ENCODE measurements at places on chromosomes 6 and 20. TPM values are rescaled to one million over a fixed set of nuclear protein-coding genes. Genes with fewer than 3 reads are reported as not detected.

DNA sequence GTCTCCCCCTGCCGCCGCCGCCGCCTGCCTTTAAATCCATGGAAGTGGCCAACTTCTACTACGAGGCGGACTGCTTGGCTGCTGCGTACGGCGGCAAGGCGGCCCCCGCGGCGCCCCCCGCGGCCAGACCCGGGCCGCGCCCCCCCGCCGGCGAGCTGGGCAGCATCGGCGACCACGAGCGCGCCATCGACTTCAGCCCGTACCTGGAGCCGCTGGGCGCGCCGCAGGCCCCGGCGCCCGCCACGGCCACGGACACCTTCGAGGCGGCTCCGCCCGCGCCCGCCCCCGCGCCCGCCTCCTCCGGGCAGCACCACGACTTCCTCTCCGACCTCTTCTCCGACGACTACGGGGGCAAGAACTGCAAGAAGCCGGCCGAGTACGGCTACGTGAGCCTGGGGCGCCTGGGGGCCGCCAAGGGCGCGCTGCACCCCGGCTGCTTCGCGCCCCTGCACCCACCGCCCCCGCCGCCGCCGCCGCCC, 474 bp downstream of the CEBPB start:
- peaks cover 16% of the 10 kb centered on the region for H3K36me3 ChIP-seq
- H3K27ac ChIP-seq = peak overlapping the region; percentile 98
- no peak for DNase-seq
- H3K27me3 ChIP-seq = no peaks in the 10 kb centered on the region

Gene CHRNA4
- not detected for total RNA-seq

DNA sequence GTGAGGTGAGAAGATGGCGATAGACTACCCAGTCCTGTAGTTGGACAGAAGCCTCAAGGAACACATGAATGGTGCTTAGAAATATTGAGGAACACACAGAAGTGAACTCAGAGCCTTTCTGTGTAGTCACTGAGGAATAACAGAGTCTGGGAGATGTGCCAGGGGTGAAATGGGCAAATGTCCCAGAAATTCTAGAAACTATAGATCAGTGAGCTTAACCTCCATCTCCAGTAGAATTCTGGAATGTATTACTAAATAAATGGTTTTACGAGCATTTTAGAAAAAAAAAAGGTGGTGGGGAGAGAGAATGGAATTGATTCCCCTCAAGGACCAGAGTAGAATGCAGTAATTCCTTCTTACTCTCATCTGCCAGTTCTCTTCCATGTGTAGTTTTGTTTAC, 380.0 kb downstream of the LMBRD1 start:
- peak; percentile 55 for DNase-seq
- H3K4me1 ChIP-seq = no peaks in the 10 kb centered on the region
- H3K4me3 ChIP-seq = no peak overlapping the region
- H3K27ac ChIP-seq = no peak overlapping the region
- no peaks in the 10 kb centered on the region for H3K27me3 ChIP-seq

Gene HAO1
- not detected for total RNA-seq

Gene ASIP
- total RNA-seq = not detected

DNA sequence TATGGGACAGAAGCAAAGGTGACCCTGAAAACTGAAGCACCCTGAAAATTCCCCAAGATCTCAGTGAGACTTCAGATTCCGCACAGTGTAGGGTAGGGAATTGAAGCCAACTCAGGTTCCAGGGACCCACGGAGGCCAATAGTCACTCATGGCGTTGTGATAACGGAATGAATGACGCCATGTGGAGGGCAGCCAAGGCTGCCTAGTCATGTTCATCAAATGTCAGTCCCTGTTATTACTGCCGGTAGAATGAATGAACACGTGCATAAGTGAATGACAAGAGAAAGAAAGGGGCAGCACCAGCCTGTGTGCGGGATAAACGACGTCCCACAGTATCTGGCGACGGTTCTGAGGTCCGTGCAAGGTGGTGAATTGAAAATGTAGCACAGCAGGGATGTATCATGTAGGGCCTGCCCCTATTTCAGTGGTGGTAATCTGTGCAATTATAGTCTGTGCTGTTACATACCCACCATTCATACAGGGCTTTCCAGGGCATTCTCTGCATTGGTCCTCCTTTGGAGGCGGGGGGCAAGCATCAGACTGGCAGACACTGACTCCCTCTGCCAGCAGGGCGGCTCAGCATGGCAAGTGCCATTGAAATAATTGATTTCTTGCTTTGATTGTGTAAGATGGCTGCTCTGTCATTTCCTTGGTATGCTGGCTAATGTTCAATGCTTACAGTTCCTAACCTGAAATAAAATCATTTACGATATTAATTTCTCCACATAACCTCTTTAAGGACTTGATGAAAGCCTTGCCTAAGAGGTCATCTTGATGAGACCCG, 386.9 kb downstream of the CDH4 start:
- H3K27ac ChIP-seq = no peak overlapping the region
- H3K36me3 ChIP-seq = no peaks in the 10 kb centered on the region
- H3K4me3 ChIP-seq = no peak overlapping the region
- peak; percentile 37 for DNase-seq
- H3K27me3 ChIP-seq = no peaks in the 10 kb centered on the region

DNA sequence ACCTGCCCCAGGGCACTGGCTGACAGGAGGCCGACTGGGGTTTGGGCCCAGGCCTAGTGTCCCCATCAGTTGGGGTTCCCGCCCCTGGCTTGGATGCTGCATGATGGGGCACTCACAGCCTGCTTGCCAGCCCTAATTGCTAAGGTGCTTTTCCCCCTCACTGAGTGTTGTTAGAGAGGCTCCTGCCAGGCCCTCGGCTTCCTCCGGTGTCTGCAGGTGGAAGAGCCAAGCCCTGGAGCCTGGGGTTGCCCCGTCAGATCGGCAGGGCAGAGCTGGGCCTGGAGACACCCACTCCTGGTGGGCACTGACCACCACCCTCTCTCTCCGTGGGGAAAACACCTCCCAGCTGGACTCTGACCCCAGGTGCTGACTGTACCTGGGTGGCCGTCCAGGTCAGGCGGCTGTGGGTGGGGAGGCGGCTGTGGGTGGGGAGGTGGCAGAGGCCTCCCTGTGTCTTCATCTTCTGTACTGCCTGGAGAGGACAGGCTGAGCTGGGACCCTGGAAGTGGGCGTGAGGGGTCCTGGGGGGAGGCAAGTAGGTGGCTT, 6.0 kb upstream of the CABLES2 start:
- H3K27me3 ChIP-seq = no peaks in the 10 kb centered on the region
- DNase-seq = no peak
- H3K4me3 ChIP-seq = no peak overlapping the region
- no peaks in the 10 kb centered on the region for H3K36me3 ChIP-seq
- no peaks in the 10 kb centered on the region for H3K4me1 ChIP-seq
- H3K27ac ChIP-seq = no peak overlapping the region

DNA sequence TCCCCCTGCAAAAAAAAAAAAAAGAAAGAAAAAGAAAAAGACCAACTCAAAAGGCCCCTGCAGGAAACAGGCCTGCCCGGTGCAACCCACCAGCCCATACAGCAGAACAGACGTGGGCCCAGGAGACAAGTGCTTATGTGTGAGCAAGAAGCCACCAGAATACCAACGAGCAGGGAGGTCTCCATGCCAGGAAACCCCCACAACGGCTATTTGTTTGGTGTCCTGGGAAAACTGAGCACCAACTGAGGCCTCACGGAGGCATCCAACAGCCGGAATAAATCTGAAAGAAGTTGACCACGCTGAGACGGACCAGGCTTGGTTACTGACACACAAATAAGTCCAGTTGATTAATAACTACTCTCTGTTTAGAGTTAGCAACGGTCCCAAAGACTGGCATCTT, 29.7 kb downstream of the PTPRT start:
- H3K36me3 ChIP-seq = no peaks in the 10 kb centered on the region
- no peaks in the 10 kb centered on the region for H3K4me1 ChIP-seq
- H3K27ac ChIP-seq = no peak overlapping the region
- no peak overlapping the region for H3K4me3 ChIP-seq
- DNase-seq = no peak

Data from fibroblast of lung (primary cell).